ENCODE measurements at places on chromosomes 3 and 15. TPM values are rescaled to one million over a fixed set of nuclear protein-coding genes. Genes with fewer than 3 reads are reported as not detected.

DNA sequence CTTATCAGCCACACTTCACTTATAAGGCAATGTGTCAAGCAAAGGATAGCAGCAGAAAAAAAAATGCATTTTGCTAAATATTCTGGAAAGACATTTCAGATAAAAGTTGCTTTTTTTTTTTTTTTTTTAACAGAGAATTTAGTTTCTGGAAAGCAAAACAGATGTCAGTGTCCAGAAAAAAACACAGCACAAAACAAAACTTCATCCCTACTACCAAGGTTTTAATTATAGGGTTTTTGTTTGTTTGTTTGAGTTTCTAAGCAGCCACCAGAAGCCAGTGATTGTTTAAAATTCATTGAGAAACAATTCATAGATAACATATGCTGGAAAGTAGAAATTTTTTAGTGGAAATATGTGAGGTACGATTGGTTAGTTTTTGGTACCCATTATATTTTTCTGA lies 1202.7 kb downstream of the OTOL1 start:
- DNase-seq: no peak

DNA sequence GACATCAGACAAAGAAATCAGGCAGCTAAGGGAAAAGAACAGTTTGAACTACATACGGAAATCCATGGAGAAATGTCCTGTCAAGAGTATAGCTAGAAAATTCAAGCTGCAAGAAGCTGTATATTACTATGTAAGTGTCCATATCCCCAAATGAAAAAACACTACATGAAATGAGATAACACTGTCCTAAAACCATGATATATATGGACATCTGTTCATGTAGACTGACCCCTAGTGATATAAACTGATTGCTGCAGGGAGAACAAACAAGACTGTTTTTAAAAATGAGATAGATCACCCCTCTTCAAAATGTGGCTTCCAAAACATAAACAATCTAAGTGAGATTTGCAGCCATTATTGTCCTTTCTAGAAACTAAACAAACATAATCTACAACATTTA lies 985.6 kb downstream of the EPHA3 start:
- no peak for DNase-seq

DNA sequence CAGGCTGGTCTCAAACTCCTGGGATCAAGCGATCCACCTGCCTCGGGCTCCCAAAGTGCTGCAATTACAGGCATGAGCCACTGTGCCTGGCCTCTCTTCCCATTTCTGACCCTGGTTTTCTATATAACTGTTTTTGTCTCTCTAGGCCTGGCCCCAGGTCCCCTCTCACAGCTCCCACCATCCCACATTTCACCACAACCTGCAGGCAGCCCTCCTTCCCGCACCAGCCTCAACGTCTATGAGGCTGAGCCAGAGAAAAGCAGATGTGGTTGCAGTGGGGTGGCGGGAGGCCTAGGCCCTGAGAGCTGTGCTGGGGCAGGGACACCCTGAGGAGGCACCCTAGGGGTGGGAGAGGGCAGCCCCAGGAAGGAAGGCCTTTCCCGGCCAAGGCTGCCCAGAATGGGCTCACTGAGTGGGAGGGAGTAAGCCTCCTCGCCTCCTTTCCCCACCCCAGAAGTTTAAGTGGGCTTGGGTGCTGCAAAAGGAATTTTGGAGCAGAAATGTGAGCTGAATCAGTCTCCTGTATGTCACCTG lies 99.7 kb downstream of the LSM3 start:
- no peak for DNase-seq

DNA sequence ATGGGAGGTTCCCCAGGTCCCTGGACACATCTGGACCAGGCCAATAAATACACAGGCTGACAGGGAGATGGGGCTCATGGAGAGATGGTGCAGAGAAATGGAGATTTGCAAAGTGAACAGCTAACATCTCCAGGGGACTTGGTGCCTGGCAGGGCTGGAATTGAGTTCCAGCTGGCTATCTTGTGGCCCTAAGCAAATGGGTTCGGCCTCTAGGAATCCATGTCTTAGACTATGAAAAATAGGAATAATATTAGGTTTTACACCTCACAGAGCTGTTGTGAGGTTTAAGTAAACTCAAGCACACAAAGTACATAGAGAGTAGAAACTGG lies 82.9 kb upstream of the SPATA12 start:
- no peak for DNase-seq

DNA sequence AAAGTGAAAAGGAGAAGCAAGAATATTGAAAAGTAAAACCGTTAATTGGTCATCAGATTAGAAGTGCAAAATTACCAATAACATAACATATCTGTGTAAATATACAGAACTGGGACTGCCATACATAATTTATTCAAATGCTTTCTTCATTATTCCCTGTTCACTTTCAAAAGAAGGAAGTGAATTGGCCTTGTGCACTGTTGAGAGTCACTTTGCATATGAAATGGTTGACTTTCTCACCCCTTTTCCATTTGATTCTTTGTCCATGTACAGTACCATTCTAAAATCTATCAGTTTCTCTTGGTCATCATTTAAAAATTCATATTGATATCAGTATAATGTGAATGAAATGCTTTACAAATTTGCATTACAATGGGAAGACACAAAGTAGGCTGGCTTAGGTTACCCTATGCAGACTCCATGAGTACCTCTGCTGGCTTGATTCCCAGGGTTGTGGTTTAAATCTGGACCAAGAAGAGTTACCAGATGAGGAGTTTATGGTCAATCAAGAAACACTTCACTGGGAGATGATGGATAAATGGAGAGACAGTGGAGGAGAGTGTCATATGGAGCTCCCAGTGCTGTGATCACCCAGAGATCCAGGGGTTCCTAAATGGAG lies 210.9 kb upstream of the TOPAZ1 start:
- peak; percentile 70 for DNase-seq

GRCh38 chr3:42306499-42306898 lies 40.5 kb upstream of the CCK start:
- DNase-seq: no peak

Gene PRKCI
- 63.1 TPM for total RNA-seq

Gene P2RY14
- total RNA-seq: not detected
